ENCODE measurements at places on chromosomes 11 and 22. TPM values are rescaled to one million over a fixed set of nuclear protein-coding genes. Genes with fewer than 3 reads are reported as not detected.

BRSK2 gene
- 0.44 TPM for total RNA-seq

LRP5 gene
- total RNA-seq, result 30.9 TPM

PDE2A gene
- total RNA-seq, result 10.7 TPM

- H3K27me3 ChIP-seq, result no peaks in the 10 kb centered on the region
- no peak overlapping the region for H3K27ac ChIP-seq
Measured at GRCh38 chr11:27210531-27210930, 152.5 kb downstream of the CCDC34 start.

DNA sequence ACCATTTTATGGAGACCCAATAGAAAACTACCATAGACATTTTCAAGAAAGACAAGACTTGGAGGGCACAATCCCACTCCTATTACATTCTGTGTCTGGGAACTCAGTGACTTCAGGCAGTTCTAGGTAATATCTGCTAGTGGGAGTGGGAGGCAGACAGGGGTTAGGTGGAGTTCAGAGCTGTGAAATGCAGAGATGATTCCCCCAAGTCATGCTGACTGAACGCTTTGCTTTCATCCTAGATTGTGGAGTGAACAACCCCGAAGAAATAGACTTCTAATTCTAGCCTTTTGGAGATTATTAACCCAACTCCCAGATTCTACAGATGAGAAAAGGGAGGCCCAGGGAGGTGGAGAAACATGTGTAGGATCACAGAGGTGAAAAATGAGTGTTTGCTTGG, 437.8 kb upstream of the CADM1 start:
- no peaks in the 10 kb centered on the region for H3K36me3 ChIP-seq
- H3K27me3 ChIP-seq, result peaks cover 10% of the 10 kb centered on the region
- DNase-seq, result no peak
- H3K4me1 ChIP-seq, result peaks cover 6% of the 10 kb centered on the region
- no peak overlapping the region for H3K27ac ChIP-seq

DNA sequence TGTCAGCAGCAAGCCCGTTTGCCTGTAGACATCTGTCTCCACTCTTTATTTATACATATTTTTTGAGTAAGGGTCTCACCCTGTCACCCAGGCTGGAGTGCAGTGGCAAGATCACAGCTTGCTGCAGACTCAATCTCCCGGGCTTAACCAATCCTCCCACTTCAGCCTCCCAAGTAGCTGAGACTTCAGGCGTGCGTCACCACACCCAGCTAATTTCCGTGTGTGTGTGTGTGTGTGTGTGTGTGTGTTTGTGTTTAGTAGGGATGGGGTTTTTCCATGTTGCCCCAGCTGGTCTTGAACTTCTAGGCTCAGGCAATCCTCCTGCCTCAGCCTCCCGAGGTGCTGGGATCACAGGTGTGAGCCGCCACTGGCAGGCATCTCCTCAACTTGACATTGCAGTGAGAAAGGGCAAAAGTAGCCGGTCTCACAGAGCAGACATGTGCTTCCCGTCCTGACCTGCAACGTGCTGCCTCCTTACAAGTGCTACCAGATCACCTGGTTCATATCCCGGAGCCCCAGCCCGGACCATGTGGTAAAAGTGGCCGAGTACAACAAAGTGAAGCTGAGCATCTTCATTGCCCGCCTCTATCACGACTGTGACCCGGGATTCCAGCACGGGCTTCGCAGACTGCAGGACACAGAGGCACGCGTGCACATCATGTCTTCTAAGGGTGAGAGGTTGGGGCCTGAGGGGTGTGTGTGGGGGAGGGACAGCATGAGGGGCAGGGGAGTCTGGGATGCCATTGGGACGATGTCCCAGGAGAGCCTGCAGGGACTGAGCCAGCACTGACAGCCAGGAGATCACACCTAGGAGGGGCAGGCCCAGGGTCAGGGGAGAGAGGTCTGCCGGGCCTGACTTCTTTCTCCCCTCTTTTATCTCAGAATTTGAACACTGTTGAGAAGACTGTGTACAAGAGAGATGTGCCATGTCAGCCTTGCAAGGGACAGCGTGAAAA, 5.6 kb upstream of the APOBEC3H start:
- peaks cover 9% of the 10 kb centered on the region for H3K27me3 ChIP-seq
- no peaks in the 10 kb centered on the region for H3K36me3 ChIP-seq
- H3K4me3 ChIP-seq, result no peak overlapping the region
- no peak overlapping the region for H3K27ac ChIP-seq
- DNase-seq, result no peak

DNA sequence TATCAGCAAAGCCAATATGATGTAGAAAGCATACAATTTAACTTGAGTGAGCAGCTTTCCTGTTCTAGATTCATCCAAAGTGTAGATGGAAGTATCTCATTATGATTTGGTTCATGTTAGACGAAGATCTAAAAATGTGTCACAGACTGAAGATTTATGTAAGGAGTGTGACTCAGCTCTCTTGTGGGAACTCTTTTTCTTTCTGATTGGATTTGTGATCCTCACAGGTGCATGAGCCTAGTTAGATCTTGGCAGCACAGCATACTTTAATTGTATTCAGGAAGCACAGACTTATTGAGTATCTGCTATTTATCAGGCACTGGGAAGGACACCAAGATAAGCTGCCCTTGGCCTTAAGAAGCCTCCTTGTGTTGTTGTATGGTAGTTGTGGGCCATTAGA, 147.1 kb downstream of the C11orf91 start:
- H3K4me1 ChIP-seq, result no peaks in the 10 kb centered on the region
- peaks cover 2% of the 10 kb centered on the region for H3K27me3 ChIP-seq
- H3K36me3 ChIP-seq, result no peaks in the 10 kb centered on the region
- H3K27ac ChIP-seq, result no peak overlapping the region

- peaks cover 4% of the 10 kb centered on the region for H3K27me3 ChIP-seq
- H3K4me3 ChIP-seq, result no peak overlapping the region
- no peaks in the 10 kb centered on the region for H3K36me3 ChIP-seq
- H3K4me1 ChIP-seq, result peaks cover 12% of the 10 kb centered on the region
- no peak for DNase-seq
Measured at GRCh38 chr11:1399386-1400316, 9.9 kb downstream of the BRSK2 start.

DNA sequence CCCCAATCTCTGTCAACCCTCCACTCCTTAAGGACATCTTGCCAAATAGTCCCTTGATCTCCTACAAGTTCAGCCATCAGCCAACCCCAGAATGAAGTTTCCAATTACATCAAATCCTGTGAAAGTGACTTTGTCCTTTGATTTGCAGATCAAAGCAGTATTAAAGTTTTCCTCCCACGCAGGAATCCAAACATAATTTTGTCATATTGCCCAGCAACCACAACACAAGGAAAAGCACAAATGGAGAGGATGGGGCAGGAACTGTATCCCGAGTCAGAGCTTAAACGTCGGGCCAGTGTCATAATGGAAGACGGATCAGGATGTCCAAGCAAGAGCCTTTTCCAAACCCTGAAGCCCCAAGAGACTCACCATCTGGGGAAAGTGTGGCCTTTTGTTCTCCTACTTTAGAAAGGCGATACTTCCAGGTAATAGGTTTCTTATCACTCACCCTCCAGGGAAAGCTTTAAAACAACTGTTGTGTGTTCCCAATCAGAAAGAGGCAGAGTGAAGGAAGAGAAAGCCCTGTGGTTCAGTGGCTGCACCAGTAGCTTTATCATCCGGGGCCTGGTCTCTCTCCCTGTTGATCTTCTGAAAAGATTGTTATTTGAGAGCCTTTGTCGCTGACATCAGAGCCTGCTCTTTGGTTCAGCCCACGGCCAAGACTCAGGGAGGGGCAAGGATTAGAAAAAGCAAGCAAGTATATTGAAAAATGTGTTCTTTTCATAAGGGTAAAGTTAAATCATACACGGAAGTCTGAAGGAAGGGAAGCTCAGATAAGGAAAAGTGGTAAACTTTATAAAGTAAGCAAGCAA, 41.7 kb downstream of the EXPH5 start:
- H3K27ac ChIP-seq, result no peak overlapping the region
- H3K4me1 ChIP-seq, result no peaks in the 10 kb centered on the region
- H3K27me3 ChIP-seq, result no peaks in the 10 kb centered on the region

- H3K27me3 ChIP-seq, result no peaks in the 10 kb centered on the region
- H3K27ac ChIP-seq, result no peak overlapping the region
- H3K4me3 ChIP-seq, result no peak overlapping the region
- H3K36me3 ChIP-seq, result peaks cover 28% of the 10 kb centered on the region
Measured at GRCh38 chr22:44093791-44094190, 69.7 kb downstream of the PARVB start.
